ENCODE measurements at places on chromosomes 2 and 18.

DNA sequence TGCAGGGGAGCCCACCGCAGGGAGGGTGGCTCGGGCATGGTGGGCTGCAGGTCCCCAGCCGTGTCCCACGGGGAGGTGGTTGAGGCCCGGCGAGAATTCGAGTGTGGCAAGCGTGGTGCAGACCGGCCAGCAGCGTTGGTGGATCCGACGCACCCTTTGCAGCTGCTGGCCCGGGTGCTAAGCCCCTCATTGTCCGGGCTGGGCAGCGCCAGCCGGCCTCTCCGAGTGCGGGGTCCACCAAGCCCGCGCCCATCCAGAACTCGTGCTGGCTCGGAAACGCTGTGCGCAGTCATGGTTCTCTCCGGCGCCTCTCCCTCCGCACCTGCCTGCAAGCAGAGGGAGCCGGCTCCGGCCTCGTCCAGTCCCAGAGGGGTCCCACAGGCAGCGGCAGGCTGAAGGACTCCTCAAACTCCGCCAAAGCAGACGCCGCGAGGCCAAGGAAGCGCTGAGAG, 177.0 kb upstream of the SLC35G4 start:
- DNase-seq = no peak

DNA sequence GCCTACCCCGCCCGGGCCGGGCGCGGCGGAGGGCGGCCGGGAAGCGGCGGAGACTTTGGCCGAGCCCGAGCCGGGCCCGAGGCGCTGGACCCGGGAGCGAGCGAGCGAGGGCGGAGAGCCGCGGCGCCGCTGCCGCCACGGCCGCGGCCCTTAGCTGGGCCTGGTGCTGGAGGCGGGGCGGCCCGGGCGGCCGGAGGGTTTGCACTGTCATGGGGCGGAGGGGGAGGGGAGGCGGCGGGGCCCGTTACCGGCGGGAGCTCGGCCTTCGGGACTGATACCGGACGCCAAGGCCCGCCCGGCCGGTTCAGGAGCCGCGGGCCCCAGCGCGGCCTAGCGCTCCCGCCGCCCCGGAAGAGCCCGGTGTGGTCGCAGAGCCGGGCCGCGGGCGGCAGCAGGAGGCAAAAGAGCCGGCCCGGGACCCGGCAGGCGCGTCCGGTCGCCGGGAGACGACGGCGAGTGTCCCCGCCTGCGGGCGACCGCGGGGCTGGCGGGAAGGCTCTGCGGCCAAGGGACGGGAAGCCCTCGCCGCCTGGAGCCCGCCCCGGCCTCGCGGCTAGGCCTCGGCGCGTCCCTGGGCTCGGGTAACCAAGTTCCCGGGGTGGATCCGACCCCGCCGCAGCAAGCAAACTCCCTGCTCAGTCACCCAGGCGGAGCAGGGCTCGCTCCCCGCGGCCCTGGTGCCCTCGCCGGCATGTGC, 697 bp downstream of the KCMF1 start:
- DNase-seq = peak; percentile 53

DNA sequence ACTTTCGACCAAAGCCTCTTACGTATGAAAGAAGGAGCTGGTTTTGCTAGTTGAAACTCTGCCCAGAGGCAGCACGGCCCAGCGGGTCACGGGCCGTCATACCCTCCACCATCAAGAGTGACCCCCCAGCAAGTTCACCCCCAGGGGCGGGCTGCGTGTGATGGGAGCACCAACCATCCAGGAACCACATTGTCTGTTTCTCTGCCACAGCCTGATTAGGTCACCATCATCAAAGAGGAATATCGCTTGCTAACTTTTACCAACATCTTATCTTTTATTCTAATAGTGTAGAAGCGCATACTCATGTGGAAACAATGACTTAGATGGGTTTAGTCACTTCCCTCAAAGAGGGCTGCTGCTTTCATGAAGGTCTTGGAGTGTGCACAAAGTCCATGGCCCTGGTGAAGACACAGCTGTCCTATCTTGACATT, 116.6 kb upstream of the SMIM21 start:
- no peak for DNase-seq

- no peak for DNase-seq
These were observed 1.6 kb upstream of the RTP5 start for GRCh38 chr2:241867776-241868420.

GRCh38 chr2:1867141-1867540, 122.8 kb upstream of the PXDN start:
- DNase-seq = no peak

GRCh38 chr2:228131833-228132232, 49.7 kb downstream of the SPHKAP start:
- no peak for DNase-seq

DNA sequence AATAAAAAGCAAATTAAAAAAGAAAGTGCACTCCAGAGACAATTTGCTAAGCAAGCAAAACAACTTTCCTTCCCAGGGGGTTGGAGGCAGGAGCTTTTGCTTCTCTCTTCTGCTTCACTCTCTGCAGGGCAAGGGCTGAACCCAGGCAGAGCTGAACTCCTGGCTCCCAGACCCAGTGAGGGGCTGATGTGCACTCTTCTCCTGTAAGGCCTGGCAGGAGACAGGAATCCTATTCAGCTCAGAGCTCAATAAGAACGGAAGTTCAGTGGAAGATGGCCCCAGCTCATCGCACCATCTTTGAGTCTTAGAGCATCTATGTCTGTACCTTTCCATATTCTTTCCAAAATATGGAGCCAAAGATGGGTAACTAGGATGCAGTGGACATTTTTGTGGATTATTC, 29.1 kb downstream of the CIB4 start:
- DNase-seq = no peak

DNA sequence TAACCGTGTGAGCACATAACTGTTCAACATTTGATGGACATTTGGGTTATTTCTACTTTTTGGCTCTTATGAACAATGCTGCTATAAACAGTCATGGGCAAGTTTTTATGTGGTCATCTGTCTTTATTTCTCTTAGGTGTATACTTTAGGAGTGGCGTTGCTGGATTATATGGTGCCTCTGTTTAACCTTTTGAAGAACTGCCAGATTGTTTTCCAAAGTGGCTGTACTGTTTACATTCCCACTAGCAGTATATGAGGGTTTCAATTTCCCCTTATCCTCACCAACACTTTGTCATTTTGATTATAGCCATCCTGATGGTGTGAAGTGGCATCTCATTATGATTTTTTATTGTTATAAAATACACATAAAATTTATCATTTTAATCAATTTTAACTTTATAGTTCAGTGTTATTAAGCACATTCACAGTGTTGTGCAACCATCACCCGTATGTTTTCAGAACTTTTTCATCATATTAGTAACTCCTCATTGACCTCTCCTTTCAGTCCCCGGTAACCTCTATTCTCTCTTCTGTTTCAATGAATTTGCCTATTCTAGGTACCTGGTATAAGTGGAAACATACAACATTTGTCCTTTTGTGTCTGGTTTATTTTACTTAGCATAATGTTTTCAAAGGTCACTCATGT, 55.4 kb downstream of the EML4 start:
- no peak for DNase-seq

DNA sequence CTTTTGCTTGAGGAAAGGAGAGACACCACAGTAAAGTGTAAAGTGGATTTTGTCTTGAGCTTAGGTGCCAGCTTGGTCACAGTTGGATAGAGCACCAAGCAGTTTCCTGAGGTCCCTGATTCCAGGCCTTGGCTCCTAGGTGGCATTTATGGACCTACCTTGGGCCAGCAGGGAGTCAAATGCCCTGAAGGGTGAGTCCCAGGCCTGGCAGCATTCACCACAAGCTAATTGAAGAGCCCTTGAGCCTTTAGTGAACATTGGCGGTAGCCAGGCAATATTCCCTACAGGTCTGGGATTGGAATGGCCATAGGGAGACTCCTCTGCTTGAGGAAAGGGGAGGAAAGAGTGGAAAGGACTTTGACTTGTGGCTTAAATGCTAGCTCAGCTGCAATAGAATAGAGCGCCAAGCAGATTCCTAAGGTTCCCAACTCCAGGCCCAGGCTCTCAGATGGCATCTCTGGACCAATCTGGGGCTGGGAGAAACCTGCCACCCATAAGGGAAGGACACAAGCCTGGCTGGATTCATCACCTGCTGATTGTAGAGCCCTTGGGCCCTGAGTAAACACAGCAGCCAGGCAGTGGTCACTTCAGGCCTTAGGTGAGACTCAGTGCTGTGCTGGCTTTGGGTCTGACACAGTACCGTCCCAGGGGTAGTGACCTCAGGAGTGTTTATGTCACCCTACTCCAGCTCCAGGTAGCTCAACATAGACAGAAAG, 137.5 kb upstream of the OTOS start:
- DNase-seq = no peak

- DNase-seq = no peak
These were observed 791.3 kb upstream of the CHAC2 start for GRCh38 chr2:52976143-52976949.

GRCh38 chr18:23422751-23423418, 30.2 kb upstream of the RIOK3 start:
- no peak for DNase-seq

DNA sequence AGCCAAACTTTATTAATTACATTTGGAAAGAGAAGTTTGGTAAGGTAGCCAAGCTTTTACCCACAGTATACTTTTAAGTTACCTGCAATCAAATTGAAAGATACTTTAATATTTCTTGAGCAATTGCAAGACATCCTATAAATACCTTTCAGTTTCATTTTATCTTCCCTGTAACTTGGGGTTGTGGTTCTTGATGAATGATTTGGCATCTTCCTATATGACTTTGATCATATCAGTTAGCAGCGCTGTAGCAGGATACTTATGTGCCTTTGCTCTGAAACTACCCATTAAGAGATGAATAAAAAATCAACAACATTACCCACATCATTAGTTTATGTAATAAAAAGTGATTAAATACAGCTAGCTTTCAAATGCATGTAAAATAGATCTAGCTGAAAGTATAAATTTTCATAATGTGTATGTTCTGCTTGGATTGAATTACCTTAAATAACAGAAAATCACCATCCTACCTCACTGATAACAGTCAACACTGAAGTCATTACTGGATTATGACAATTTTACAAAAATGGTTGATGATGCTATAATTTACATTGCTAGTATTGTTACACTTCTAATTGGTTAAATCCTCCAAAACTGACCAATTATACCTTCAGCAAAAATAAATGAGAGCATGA, 50.4 kb downstream of the MMADHC start:
- no peak for DNase-seq

- DNase-seq = no peak
These were observed 78.8 kb downstream of the ANKRD12 start for GRCh38 chr18:9215221-9215933.

DNA sequence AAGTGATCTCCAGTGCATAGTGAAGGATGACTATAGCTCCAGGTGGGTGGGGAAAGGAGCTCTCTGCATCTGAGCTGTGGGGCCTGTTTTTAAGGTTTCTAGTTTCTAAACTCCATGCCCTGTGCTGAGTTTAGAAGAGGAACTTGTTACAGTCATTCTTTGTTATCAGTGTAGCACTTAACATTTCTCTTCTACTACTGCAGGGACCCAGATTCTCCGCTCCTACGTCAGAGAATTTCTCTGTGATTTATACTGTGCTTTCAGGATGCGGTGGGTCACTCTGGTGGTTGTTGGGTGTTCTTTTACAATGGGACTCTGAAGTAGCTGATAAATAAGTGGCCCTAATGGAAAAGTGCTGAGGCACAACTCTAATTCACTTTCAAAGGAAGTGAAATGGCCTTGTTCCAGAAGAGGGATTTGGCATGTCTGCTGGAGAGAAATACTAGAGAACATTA, 122.0 kb downstream of the WDSUB1 start:
- no peak for DNase-seq

DNA sequence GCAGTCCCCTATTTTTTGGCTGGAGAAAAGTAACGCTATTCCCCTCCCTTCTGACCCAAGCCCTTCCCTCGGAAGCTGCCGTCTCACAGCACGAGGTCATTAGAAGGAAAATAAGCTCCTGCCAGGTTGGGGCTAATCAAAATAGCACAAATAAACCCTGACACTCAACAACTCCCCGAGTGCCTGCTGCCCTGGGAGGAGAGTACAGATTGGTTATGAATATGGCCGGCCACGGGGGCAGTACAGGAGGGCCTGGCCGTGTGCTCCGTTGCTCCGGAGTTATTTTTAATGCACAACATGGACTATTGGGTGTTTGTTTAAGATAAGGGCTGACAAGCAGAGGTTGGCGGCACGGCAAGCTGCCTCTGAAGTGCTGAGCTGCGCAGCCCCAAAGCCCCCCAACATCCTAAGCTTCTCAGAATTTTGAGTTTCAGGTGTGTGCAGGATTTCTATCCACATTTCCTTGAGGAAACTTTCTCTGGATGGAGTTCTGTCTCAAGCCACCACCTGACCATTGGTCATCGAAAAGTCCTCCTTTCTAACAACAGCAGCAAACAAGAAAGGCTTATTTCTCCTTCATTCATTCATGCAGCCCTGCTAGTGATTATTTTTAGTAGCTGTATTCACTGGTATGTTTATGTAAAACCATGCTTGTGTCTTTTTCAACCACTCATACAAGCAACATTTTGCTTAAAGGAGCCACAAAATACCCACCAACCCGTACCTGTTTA, 58.7 kb downstream of the PAX3 start:
- DNase-seq = no peak

DNA sequence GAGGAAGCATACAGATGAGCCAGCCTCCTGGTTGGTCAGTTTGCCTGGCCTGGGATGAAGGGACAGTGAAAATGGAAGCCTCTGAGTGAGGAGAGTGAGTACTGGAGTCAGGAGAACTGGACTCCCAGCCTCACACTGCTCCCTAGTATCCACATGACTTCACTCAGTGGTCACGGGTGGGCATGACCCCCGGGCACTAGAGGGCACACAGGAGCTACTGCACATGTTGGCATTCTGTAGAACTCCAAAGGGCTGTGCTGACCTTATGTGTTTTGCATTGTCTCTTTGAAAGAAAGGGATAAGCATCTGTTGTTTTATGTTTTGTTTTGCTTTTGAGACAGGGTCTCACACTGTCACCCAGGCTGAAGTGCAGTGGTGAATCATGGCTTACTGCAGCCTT, 23.7 kb downstream of the NCAPH start:
- no peak for DNase-seq

GRCh38 chr2:69134306-69134945, 121.4 kb downstream of the ANTXR1 start:
- no peak for DNase-seq

DNA sequence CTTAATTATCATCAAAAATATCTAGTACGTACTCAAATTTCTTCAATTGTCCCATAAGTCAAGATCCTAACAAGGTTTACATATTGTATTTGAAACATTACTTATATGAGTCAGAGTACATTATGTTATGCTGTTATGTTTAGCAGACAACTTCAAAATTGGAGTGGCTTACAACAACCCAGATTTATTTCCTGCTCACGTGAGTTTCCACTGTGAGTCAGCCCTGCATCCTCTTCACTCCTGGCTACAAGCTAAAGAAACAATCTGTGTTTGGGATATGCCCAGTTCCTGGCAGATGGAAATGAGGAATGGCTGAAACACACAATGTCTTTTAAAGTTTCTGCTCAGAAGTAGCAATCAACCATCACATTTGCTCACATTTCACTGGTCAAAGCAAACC, 31.5 kb upstream of the TANC1 start:
- no peak for DNase-seq

- DNase-seq = no peak
These were observed 175.6 kb downstream of the PRKCE start for GRCh38 chr2:45826884-45827635.

- DNase-seq = no peak
These were observed 54.6 kb downstream of the TTC39C start for GRCh38 chr18:24068945-24069693.

GRCh38 chr2:17813742-17814473, 2.4 kb upstream of the MSGN1 start:
- no peak for DNase-seq

Data from activated CD8-positive, alpha-beta memory T cell treated with anti-CD3 and anti-CD28 coated beads for 1 hour (primary cell).